Activated CD4-positive, alpha-beta T cell treated with anti-CD3 and anti-CD28 coated beads, Interleukin-2, amount 10 ng/mL, durations not matched to agents 7 days and 5 days (primary cell): ENCODE measurements at places on chromosomes 7 and 10. TPM values are rescaled to one million over a fixed set of nuclear protein-coding genes. Genes with fewer than 3 reads are reported as not detected.

DNA sequence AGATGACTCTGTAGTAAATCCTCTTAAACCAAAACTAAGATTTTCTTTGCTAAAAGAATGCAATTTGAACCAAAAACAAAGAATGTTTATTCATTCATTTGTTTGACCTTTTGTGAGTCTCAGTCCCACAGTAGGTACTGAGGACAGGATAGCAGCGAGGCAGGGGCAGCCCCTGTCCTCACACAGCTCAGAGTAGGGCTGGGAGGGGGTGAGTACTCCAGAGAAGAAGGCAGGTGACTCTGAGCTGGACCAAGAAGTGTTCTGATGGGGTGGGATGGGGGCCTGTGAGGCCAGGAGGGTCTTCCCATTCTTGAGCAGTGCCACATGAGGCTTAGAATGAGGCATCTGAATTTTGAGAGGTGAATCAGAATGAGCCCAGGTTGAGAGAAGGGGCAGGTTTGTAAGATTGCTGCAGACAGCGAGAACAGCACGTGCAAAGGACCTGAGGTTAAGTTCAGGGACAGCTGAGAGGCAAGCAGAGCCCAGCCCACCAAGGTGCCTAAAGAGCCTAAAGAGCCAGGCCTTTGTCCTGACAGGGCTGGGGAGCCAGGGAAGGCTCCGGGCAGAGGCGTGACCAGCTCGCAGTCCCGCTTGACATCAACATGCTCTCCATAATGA lies 56.9 kb upstream of the CHST15 start:
- no peak overlapping the region for H3K4me3 ChIP-seq
- peak overlapping the region; percentile 57 for H3K27ac ChIP-seq
- H3K27me3 ChIP-seq = peaks cover 16% of the 10 kb centered on the region

Gene NUP42
- total RNA-seq = 37.9 TPM

Gene SLC4A2
- total RNA-seq = 106 TPM

Gene UPK3B
- 1.5 TPM for total RNA-seq

Gene LRIT1
- not detected for total RNA-seq

DNA sequence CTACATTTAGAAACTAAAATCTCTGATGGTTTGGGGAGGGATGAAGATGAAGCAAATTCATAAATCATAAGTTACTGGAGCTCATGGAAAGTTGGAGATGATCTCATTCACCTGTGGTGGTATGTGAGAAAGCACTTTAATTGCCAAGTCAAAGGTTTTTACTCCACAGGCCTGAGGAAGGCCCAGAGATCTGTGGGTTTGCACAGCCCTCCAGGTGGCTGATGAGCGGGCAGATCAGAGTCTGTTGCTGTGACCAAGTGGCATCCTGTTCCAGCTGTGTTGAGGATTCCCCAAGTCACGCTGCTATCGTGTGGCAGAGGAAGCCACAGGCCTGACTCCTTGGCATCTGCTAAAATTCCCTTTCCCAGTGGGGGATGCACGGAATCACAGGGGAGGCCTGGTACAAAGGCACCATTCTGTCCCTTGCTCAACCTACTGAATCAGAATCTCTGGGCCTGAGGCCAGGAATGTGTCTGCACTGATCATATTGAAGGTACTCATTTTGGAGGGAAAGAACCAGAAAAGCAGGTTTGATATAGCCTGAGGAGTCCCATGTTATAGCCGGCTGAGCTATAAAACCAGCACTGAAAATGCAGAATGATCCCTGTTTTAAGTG lies 19.7 kb upstream of the DDC start:
- H3K27ac ChIP-seq = no peak overlapping the region
- no peak overlapping the region for H3K4me3 ChIP-seq
- DNase-seq = no peak
- H3K27me3 ChIP-seq = peaks cover 14% of the 10 kb centered on the region
- H3K36me3 ChIP-seq = peaks cover 6% of the 10 kb centered on the region
- peaks cover 3% of the 10 kb centered on the region for H3K4me1 ChIP-seq

DNA sequence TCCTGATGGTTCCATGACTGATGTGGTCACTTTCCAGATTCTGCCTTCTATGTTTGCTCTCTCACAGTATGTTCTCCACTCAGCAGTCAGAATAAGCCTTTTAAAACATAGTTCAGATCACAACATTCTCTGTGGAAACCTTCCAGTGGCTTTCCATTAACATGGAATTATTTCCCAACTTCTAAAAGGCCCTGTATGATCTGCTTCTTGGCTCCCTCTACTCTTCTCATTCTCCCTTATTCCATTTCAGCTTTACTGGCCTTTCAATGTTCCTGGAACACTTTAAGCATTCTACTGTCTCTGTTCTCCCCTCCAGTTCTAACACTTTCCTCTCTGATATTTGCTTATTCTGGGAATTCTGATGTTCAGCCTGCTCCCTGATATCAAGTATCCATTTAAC lies 325.6 kb downstream of the THSD7A start:
- H3K36me3 ChIP-seq = no peaks in the 10 kb centered on the region
- no peak for DNase-seq
- no peaks in the 10 kb centered on the region for H3K27me3 ChIP-seq

GRCh38 chr7:85150624-85151023 lies 36.2 kb downstream of the SEMA3D start:
- no peak overlapping the region for H3K27ac ChIP-seq
- H3K36me3 ChIP-seq = no peaks in the 10 kb centered on the region
- H3K27me3 ChIP-seq = no peaks in the 10 kb centered on the region
- H3K4me1 ChIP-seq = no peaks in the 10 kb centered on the region
- H3K4me3 ChIP-seq = no peak overlapping the region

- no peaks in the 10 kb centered on the region for H3K36me3 ChIP-seq
- H3K4me1 ChIP-seq = peaks cover 20% of the 10 kb centered on the region
- no peak for DNase-seq
- H3K27me3 ChIP-seq = peaks cover 44% of the 10 kb centered on the region
These were observed 17.5 kb downstream of the ADRB1 start for GRCh38 chr10:114061148-114061547.

Gene ST8SIA6
- 0.15 TPM for total RNA-seq

DNA sequence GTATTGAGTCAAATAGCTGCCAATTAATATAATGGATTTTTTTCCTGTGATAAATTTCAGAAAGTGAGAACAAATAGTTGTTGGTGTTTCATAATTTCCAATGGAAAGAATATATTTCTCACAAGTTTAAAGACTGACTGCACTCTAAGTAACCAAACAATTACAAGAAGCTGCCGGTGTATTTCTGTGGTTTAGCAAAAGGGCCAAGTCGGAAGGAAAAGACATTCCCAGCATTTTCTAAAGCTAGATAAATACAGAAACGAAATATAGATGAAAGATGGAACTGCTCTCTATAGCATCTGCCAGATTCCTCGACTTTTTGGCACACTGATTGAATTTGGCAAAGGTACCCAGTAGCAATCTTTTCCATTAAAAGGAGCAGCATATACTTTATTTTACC lies 92.7 kb upstream of the MKX start:
- H3K36me3 ChIP-seq = no peaks in the 10 kb centered on the region
- no peaks in the 10 kb centered on the region for H3K4me1 ChIP-seq
- H3K4me3 ChIP-seq = no peak overlapping the region
- H3K27me3 ChIP-seq = no peaks in the 10 kb centered on the region
- H3K27ac ChIP-seq = no peak overlapping the region

Gene PILRA
- 1.8 TPM for total RNA-seq

DNA sequence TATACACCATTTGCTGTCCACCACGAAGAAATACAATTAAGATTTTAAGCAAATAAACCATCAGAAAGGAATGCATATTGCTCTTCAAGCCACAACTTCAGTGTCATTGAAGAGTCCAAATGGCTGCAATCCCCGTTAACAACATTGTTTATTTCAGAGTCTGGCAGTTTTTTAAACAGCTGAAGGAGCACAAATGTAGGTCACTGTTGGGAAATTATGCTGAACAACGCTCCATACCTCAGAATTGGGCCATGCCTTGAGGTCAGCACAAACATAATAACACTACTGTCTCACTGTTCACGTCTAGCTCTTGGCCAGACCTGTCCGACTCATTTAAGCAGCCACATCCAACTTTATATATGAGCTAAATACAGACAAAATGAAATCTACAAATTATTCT lies 453.9 kb upstream of the GHITM start:
- no peaks in the 10 kb centered on the region for H3K36me3 ChIP-seq
- H3K4me3 ChIP-seq = no peak overlapping the region
- DNase-seq = no peak
- no peak overlapping the region for H3K27ac ChIP-seq

- no peak overlapping the region for H3K4me3 ChIP-seq
- H3K27ac ChIP-seq = no peak overlapping the region
- no peaks in the 10 kb centered on the region for H3K27me3 ChIP-seq
- H3K36me3 ChIP-seq = peaks cover 56% of the 10 kb centered on the region
- H3K4me1 ChIP-seq = peaks cover 47% of the 10 kb centered on the region
These were observed 36.1 kb downstream of the XPNPEP1 start for GRCh38 chr10:109887243-109887642.

DNA sequence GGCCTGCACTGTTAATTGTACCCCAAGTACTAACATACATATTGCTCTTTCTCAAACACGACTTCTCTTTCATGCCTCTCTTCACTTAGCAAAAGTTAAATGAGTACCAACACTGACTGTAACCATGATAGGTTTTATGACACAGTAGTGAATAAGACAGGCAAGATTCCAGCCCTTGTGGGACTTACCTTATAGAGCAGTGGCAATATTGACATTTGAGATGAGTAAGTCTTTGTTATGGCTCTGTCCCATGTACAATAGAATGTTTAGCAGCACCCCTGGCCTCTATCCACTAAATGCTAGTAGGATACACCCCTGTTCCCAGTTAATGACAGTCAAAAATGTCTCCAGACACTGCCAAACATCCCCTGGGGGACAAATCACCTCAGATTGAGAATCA lies 11.9 kb upstream of the COL1A2 start:
- H3K27ac ChIP-seq = no peak overlapping the region
- DNase-seq = no peak
- no peaks in the 10 kb centered on the region for H3K27me3 ChIP-seq
- H3K4me1 ChIP-seq = no peaks in the 10 kb centered on the region

GRCh38 chr7:142337054-142338001 lies 79.5 kb upstream of the PRSS58 start:
- H3K27me3 ChIP-seq = peaks cover 17% of the 10 kb centered on the region
- no peaks in the 10 kb centered on the region for H3K36me3 ChIP-seq
- H3K4me3 ChIP-seq = no peak overlapping the region
- peaks cover 1% of the 10 kb centered on the region for H3K4me1 ChIP-seq
- no peak for DNase-seq

GRCh38 chr10:10624567-10624962 lies 393.1 kb upstream of the CELF2 start:
- no peak for DNase-seq
- no peaks in the 10 kb centered on the region for H3K4me1 ChIP-seq
- no peaks in the 10 kb centered on the region for H3K27me3 ChIP-seq
- H3K4me3 ChIP-seq = no peak overlapping the region
- no peak overlapping the region for H3K27ac ChIP-seq

DNA sequence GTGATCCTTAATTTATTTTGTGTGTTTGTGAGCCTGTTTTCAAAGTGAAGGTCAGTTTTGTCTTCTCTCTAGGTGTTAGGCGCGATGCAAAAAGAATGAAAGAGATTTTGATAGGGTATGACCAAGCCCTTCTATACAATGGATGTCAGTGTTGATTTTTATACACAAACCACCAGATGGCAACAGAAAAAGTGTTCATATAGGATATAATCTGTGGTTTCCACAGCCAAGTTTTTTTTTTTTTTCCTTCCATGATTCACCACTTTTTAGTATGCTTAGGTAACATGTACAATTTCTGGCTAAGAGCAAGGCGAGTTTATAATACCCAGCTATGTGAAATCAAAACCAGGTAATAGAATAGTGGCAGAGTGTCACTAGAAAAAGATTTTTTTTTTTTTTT lies 8.1 kb downstream of the SDK1 start:
- no peak for DNase-seq
- peaks cover 22% of the 10 kb centered on the region for H3K27me3 ChIP-seq
- H3K4me1 ChIP-seq = no peaks in the 10 kb centered on the region
- no peaks in the 10 kb centered on the region for H3K36me3 ChIP-seq
- H3K27ac ChIP-seq = no peak overlapping the region

DNA sequence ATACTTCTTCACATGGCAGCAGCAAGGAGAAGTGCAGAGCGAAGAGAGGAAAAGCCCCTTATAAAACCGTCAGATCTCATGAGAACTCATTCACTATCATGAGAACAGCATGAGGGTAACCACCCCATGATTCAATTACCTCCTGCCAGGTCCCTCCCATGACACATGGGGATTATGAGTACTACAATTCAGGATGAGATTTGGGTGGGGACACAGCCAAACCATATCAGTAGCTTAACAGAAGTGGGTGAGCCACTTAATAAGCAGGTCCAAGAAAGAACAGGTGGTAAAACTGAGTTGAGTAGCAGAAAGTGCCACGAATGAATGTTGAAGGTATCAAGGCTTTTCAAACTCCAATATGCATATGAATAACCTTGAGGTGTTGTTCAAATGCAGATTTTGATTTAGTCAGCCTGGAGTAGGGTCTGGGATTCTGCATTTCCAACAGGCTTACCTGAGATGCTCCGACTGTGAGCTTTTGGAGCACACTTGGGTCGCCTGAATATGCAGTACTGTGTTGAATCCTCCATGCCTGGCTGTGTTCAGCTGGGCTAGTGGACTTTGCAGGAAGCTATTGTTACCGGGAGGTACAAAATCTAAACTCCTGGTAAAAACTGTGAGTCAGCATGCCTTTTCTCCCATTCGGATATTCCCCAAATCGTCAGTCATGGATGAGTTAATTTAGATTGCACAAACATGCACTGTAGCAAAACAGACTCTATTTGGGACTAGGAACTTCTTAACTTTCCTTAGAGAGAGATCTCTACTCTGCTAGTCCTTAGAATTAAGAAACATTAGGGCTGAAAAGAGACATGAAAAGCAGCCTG lies 69.0 kb upstream of the PRKCQ start:
- peaks cover 30% of the 10 kb centered on the region for H3K4me1 ChIP-seq
- H3K4me3 ChIP-seq = no peak overlapping the region
- peaks cover 2% of the 10 kb centered on the region for H3K36me3 ChIP-seq
- peaks cover 4% of the 10 kb centered on the region for H3K27me3 ChIP-seq

DNA sequence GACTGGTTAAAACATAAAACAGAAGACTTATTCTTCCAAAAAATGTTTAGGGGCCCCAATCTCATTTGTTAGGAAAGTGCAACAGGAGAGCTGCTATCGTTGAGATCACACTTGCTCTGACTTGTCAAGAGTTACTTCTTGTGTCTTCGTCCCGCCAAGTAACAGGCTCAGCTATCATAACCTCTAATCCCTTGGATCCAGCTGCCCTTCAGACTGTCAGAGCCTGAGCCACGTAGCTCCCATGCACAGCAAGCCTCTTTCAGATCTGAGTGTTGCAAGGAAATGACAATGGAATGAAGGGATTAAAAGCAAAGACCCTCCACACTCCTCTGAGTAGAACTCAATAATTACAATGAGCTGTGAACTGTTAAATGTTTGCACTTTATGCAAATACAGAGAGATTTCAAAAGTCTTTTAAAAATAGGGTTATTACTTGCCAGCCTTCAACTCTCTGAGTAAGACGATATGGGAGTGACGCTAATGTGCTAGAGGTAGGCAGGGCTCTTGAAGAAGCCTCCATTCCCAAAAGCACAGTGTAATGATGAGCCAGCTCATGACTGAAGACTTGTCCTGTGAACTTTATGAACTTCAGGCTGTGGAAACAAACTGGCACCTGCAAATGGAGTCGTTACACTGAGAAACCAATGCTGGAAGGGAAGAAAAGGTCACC lies 28.4 kb upstream of the CDK13 start:
- peaks cover 6% of the 10 kb centered on the region for H3K27me3 ChIP-seq
- H3K4me1 ChIP-seq = no peaks in the 10 kb centered on the region
- no peak overlapping the region for H3K27ac ChIP-seq
- no peaks in the 10 kb centered on the region for H3K36me3 ChIP-seq

GRCh38 chr7:100089458-100090196 lies 858 bp downstream of the COPS6 start:
- no peak for DNase-seq
- peaks cover 3% of the 10 kb centered on the region for H3K27me3 ChIP-seq
- H3K4me3 ChIP-seq = peak overlapping the region; percentile 89
